ENCODE measurements at places on chromosomes 3 and 15.

GRCh38 chr3:150610785-150611184, 7.7 kb downstream of the SELENOT start:
- no peak for DNase-seq

- no peak for DNase-seq
Measured at GRCh38 chr3:105979961-105980360, 111.1 kb upstream of the CBLB start.

GRCh38 chr3:107523289-107523538, 452 bp downstream of the BBX start:
- DNase-seq = no peak

DNA sequence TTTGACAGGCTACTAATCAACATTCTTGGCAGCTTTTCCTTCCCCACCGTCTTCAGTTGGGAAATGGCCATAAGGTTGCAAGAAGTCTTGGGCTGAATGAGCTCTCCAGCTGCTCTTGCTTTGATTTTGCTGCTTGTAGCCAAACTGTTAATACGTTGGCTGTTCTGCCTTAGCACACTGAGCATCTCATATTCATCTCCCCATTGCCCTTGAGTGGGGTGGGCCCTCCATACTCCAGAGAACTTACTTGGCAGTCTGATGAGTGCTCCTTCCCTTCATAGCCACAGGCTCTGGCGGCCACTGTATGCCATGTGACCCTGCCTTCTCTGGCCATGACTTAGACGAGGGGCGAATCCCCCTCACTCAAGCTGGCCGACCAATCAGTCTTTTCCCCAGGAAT, 25.8 kb upstream of the PAQR5 start:
- DNase-seq = no peak

DNA sequence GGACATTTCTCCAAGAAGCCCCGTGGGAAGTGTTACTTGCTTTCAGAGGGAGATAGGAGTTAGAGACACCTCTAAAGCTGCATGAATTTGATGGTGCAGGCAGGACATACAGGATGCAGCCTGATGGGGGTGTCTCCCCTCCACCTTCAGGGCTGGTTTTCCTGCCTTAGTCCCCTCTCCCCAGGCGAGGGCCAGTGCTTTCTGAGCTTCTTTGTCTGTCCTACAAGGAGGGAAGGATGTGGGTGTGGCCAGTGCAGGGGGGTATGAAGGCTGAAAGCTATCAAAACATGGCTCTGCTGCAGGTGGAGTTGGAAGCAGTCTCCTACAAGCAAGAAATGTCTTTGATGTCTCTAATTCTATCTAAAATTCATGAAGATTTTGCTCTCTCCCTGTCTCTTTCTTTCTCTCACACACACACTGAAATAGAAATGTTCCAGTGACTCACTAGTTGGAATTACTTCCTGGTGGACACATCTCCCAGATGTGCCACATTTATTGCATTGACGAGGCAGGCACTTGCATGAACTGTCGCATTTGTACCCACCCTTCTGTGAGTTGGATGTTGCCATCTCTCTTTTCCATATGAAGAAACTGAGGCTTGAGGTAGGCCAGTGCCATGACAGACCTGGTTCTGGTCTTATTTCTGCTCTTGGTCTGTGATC, 13.9 kb upstream of the PODXL2 start:
- no peak for DNase-seq

DNA sequence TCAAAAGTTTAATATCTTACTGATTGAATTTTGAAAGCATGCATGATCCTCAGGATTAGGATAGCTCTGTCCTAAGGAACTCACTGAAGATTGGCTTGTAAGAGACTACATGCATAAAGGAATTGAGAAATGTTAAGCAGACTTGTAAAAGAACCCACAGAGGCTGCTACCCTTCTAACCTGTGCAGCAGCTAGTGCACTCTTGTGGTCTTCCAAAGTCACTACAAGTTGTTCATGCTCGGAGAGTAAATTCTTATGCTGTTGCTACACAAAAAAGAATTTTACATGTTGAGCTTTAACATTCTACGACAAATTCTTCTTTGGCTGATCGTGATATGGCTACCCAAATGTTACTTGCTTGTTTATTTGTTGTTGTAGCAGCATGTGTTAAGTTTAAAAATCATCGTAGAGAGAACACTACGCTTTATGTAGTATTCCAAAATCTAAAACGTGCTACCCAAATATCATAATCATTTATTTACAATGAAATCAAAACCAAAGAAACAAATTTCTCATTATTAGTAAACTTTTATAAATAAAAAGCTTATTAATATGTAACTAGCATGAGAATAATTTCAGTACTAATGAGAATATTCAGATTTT, 55.0 kb downstream of the GOLIM4 start:
- DNase-seq = no peak

DNA sequence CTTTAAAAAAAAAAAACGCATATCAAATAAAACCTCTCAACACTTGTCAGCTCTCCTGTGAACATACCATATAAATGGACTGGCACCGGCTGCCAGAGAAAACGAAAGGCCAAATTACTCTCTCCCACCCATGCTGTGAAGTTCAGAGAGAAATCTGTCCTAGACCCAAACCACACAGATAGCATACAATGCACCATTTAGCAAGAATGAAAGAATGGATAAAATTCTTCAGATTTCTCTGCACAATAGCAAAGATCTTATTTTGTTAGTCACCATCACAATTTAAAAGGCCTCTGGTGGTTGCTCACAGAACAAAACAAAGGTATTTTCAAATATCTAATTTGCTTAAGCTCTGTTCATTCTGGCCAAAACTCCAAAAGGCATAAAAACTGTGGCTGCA, 93.9 kb upstream of the BHLHE40 start:
- no peak for DNase-seq

DNA sequence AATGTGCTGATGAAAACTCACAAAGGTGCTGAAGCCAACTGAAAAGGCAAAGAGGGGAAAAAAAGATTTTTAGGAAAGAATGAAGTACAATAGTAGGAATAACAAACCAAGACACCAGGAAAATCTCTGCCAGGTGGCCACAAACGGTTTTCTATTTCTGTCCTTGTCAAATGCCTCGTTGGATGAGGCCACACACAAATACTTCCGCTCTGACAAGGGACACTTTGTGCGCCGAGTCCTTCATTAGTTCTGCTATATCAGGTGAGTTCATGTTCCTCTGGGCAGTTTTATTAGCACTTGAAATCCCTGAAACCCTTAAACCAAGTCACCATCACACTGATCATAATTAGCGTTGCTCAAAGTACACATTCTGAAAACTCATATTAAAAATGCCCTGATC, 373.1 kb downstream of the VPS13C start:
- DNase-seq = no peak

GRCh38 chr3:16150285-16150684, 24.2 kb upstream of the GALNT15 start:
- DNase-seq = no peak

GRCh38 chr3:153599685-153600084, 437.7 kb downstream of the RAP2B start:
- no peak for DNase-seq

- DNase-seq = no peak
Measured at GRCh38 chr3:79038636-79039035, 729.2 kb downstream of the ROBO1 start.

GRCh38 chr3:94336046-94336753, 273.3 kb downstream of the NSUN3 start:
- DNase-seq = no peak

- no peak for DNase-seq
Measured at GRCh38 chr15:64897345-64897985, 14.2 kb upstream of the ANKDD1A start.

DNA sequence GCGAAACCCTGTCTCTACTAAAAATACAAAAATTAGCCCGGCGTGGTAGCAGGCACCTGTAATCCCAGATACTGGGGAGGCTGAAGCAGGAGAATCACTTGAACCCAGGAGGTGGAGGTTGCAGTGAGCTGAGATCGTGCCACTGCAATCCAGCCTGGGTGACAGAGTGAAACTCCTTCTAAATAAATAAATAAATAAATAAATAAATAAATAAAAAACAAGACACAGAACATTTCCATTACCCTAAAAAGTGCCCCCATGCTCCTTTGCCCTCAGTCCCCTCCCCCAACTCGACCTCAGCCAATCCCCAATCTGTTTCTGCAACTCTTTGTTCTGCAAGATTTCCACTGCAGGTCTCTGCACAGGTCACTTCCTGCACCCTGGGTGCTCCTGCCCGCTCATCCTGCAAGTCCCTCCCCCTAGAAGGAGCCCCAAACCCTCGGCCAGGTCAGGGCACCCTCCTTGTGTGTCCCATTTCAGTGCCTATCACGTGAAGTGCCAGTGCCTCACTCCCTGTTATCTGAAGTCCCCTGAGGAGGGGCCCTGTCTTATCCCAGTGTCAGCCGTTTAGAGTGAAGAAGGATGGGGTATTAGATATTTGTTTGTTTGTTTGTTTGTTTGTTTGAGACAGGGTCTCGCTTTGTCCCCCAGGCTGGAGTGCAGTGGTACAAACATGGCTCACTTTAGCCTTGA, 1.1 kb downstream of the FAM240A start:
- DNase-seq = no peak

GRCh38 chr15:73915082-73915481, 11.2 kb upstream of the LOXL1 start:
- no peak for DNase-seq

DNA sequence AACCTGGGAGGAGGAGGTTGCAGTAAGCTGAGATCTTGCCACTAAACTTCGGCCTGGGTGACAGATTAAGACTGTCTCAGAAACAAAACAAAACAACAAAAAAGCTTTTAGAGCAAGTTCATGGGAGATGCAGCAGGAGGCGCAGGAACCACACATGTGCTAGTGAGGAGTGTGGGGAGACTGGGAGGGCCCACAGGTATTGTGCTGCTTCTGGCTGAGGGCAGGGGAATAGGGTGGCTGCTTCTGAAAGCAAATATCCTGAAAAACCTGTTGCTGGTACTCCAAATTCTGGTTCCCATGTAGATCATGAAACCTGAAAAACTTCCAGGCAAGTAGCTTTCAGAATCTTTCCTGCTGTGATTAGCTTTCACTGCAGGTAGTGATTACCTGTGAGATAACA, 22.1 kb downstream of the TYRO3 start:
- no peak for DNase-seq

- no peak for DNase-seq
Measured at GRCh38 chr15:51884517-51885236, 55.2 kb downstream of the TMOD3 start.

DNA sequence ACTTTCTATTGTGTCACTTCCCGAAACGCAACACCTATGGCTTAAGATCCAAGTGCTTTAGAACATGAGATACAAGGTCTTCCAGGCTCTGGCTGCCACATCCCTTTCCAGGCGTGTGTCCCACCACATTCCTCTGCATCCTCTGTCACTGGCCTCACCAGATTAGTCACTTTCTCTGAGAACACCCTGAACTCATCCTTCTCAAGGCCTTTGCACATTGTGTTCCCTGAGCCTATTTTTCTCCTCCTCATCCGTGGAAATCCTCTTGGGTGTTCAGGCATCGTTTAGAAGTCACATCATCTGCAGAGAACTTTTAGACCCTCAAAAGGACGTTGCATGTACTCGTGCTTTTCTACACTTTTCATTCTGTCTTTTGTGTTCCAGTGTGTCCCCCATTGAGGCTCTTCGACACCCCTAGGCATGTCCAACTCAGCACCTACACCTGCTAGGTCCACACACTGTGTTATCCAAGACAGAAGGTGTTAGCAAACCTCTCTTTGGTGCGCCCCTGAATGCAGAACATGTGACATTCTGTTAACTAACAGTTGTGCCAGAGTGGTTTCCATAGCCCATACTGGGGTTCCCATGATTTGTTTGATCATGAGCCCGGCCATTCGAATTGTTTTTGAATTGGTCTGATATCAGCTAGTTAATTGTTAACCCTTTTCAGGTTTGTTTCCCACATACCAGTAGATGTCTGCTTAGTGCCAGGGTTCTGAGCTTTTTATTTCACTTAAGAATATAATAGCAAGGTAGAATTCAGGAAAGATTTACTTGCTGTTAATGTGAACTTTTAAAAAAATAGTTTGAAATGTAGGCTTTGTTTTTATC, 67.2 kb downstream of the LPP start:
- no peak for DNase-seq

DNA sequence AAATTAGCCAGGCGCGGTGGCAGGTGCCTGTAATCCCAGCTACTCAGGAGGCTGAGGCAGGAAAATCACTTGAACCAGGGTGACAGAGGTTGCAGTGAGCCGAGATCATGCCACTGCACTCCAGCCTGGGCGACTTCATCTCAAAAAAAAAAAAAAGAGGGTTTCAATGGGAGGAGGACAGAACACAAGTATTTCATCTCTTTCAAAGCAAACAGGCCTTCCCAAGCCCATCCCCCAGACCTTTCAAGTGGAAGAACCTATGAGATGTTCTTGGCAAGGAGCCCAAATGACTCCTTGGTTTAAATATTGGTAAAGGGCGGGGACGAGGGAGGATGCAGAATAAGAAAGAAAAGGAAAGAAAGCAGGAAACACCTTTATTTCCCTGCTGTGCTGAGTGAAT, 62.2 kb upstream of the MCF2L2 start:
- DNase-seq = no peak

- no peak for DNase-seq
Measured at GRCh38 chr15:52394118-52394517, 98.5 kb upstream of the MYO5C start.

- no peak for DNase-seq
Measured at GRCh38 chr15:74840851-74841775, 1.8 kb downstream of the ULK3 start.

DNA sequence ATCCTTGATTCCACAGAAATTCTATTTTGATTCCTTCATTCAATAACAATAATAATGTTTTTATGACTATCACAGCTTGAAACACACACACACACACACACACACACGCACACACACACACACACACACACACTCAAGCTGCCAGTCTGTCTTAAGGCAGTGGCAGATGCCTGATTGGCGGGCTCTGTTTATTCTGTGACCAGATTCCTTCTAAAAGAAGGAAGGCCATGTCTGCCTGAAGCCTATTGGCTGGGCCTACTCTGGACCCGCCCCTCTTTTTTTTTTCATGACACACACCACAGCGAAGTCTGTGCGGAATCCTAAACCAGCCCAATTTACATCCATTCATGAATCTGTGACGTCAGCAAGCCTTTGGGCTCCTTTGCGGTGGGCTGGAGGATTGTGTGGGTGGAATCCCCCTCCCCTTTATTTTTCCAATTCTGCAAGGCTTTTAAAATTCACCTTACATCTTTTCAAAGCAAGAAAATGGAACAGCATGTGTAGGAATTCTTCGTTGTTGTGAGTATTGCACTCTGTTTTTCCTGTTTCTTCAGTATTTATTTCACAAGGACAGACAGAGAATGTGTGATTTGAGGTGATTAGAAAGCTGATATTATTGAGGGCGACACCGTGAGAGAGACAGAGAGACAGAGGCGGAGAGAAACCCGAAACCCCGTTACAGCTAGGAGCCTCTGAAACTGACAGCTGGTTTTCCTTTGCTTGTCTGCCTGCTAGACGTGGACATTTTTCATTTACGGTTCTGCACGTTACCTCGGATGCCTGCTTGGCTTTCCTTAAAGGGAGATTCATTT, at the start of gene MAP3K13:
MAP3K13 (plus strand) TSS at position 287 of the 812 bp plus-strand sequence. CDS start 65,446 bp downstream, outside the sequence.
- no peak for DNase-seq

DNA sequence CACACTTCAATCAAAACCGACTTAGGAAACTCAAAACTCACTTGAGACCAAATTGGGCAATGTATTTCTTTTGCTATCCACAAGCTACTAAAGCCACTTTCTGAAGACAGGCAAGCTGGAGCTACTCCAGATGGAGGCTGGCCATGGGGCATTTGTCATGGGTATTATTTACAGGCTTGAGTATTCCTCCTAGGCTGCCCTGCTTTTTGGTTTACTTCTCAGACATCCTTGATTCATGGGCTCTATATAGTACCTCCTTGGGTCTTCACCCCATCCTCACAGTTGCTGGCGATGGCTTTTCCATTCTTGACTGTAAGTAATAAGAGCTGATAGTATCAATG, 18.6 kb upstream of the SYNM start:
- DNase-seq = no peak

Measured in activated CD8-positive, alpha-beta memory T cell treated with anti-CD3 and anti-CD28 coated beads for 1 hour (primary cell).